ENCODE measurements at places on chromosomes 2 and 18. TPM values are rescaled to one million over a fixed set of nuclear protein-coding genes. Genes with fewer than 3 reads are reported as not detected.
A peak's percentile ranks its signal among the peaks of the same experiment; 100 is the strongest.

The THOC1 gene
- 69.0 TPM for total RNA-seq

- DNase-seq, result no peak
Observed at GRCh38 chr2:10863047-10863446, 48.7 kb upstream of the KCNF1 start.

- no peak for DNase-seq
Observed at GRCh38 chr2:46075848-46076247, 221.4 kb upstream of the EPAS1 start.

The SIX3 gene
- total RNA-seq, result not detected

GRCh38 chr2:224584111-224584784 lies 915 bp downstream of the CUL3 start:
- DNase-seq, result peak; percentile 64

The TCF23 gene
- not detected for total RNA-seq

- DNase-seq, result no peak
Observed at GRCh38 chr2:128628996-128629395, 310.3 kb upstream of the HS6ST1 start.

The SERPINE2 gene
- total RNA-seq, result 44.6 TPM

- no peak for DNase-seq
Observed at GRCh38 chr2:211429256-211429920, 873.0 kb downstream of the CPS1 start.

The SMAD2 gene
- total RNA-seq, result 102 TPM

GRCh38 chr2:208479342-208479741 lies 72.8 kb downstream of the PTH2R start:
- DNase-seq, result no peak
